ENCODE measurements at places on chromosomes 6 and 20.

- no peak for DNase-seq
Observed at GRCh38 chr20:32984196-32984595, 20.0 kb downstream of the SUN5 start.

- DNase-seq = no peak
Observed at GRCh38 chr6:43242908-43243663, at the start of gene TTBK1. Gene TTBK1, plus strand, starts transcription at chr6:43243481. Its CDS starts 3,180 bp downstream, at chr6:43246661.

GRCh38 chr20:63469019-63469712, 3.3 kb downstream of the KCNQ2 start:
- no peak for DNase-seq

GRCh38 chr6:218153-219018, 73.9 kb upstream of the DUSP22 start:
- no peak for DNase-seq

DNA sequence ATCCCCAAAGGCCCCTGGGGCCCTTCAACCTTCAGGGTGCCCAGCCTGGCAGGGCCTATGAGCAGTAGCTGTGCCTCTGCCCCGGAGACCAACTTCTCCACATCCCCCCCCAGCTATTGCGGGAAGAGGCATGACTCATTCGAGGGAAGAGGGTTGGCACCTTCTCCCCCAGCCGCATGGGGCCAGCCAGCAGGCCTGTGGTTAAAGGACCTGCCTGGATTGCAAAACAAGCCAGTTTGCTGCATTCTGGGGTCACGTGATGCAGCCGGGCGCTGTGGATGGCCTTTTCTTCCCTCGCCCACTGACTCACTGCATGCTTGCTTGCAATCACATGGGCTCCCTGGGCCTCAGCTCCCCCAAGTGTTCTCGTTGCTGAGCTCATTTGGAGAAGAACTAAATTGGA, 182.5 kb downstream of the MAFB start:
- peak; percentile 61 for DNase-seq

GRCh38 chr6:168876956-168877355, 376.7 kb downstream of the THBS2 start:
- no peak for DNase-seq

GRCh38 chr6:168596344-168596743, 155.4 kb downstream of the SMOC2 start:
- no peak for DNase-seq

DNA sequence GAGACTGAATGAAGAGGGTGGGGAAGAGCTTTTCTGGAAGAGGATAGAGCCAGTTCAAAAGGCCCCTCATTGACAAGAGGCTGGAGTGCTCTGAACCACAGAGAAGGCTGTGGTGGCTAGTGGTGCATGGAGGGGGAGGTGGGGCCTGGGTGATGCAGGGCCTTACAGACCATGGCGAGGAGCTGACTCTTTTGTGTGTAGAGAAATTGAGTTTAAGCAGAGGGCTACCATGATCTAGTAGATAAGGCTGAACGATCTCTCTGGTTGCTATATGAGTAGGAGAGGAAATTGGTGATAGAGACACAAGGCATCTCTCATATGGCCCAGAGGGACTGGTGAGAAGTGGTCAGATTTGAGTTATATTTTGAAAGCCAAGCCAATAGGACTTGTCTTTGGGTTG, 137.6 kb downstream of the UST start:
- DNase-seq = no peak

- DNase-seq = no peak
Observed at GRCh38 chr6:1552296-1552761, 57.4 kb upstream of the FOXC1 start.

GRCh38 chr20:14879020-14879697, 541.7 kb upstream of the FLRT3 start:
- no peak for DNase-seq

DNA sequence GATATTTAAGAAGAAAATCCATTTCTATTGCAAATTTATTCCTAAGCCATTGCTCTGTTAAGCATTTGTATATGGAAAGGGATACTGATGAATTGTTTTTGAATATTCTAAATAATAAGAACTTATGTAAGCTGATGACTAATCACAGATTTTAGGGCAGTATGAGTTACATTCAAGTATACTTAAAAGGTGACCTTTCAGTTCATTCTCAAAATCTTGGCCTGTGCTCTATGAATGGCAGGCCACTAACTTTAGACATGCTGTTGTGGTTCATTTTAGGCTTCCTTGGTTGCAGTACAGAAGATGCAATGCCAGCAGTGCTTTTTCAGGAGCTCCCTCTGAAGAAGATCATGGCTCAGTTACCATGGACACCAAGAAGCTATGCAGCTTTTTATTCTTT, 380.4 kb downstream of the CENPW start:
- DNase-seq = no peak

DNA sequence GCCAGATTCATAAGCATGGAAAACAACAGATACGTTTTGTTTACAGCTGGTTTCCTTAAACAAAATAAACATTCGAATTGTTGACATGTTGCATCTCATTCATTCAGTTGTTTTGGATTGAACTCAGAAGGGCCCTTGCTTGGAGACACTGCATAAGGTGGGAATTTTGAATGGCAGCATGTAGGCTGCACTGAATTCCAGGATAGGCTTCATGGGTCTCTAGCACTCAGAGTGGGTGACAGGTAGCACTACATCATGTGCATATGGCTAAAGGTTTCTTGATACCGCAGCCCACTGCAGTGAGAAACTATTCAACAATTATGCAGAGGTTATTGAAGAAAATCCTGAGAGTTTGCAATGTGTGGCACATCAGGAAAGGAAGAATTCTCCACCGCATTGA, 1.6 kb downstream of the BEND6 start:
- DNase-seq = no peak

DNA sequence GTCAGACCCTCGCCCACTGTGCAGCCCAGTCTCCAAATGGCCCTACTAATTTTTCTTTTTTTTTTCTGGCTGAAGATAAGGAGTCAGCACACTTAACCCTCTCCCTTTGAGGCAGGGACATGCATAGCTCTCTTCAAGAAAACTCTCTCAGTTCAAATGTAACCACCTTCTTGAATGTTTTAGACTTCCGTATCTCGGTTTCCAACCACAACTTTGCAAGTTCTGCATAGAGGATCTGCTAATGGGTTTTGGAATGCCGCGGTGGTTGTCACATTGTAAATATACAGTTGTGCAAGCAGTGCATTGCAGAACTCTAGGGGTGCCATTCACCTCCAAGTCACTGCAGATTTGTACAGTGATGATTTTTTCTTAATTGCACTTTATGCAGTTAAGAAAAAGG, 59.4 kb upstream of the SLC35B3 start:
- DNase-seq = no peak

- peak; percentile 32 for DNase-seq
Observed at GRCh38 chr6:149234051-149234962, 83.2 kb upstream of the TAB2 start.

GRCh38 chr6:69180361-69181067, 545.4 kb downstream of the ADGRB3 start:
- DNase-seq = no peak

- peak; percentile 71 for DNase-seq
Observed at GRCh38 chr20:17856024-17856564, 112.5 kb downstream of the SNX5 start.

DNA sequence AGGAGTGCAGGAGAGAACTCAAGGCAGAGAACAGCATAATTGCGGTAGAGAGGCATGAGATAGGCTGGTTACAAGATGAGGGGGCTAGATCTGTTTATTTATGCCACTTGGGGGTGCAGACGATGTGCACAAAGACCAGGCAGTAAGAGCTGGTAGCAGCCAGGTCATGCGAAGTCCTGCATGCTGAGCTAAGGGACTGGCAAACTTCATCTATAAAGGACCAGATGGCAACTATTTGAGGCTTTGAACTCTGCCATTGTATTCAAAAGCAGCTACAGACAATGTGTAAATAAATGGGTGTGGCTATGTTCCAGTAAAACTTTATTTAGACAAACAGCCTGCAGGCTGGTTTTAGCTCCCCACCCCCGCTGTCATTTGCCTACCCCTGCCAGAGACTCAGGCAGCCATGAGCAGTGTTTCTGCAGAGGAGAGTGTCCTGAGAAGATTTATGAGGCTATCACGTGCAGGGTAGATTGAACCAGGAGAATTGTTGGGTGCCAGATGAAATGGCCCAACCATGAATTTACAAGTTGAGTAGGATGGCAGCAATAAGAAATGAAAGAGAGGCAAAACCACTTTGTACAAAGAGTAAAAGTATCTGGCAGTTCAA, 253.4 kb upstream of the MOCS1 start:
- no peak for DNase-seq

DNA sequence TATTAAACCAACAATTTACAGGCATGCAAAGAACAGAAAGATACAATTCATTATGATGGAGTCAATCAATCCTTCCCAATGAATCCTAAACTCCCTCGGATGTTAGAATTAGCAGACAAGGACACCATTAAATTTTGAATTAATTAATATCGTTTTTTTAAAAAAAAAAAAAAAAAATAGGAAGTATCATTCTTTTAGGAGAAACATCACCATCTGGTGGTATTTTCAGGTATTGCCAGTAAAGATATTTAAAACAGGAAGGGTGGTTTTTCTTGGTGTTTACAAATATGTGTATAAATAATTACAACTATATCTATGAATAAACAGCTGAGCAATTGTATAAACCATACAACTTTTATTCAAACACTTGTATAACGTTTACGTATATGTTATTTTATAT, 564.4 kb downstream of the HAO1 start:
- DNase-seq = no peak

DNA sequence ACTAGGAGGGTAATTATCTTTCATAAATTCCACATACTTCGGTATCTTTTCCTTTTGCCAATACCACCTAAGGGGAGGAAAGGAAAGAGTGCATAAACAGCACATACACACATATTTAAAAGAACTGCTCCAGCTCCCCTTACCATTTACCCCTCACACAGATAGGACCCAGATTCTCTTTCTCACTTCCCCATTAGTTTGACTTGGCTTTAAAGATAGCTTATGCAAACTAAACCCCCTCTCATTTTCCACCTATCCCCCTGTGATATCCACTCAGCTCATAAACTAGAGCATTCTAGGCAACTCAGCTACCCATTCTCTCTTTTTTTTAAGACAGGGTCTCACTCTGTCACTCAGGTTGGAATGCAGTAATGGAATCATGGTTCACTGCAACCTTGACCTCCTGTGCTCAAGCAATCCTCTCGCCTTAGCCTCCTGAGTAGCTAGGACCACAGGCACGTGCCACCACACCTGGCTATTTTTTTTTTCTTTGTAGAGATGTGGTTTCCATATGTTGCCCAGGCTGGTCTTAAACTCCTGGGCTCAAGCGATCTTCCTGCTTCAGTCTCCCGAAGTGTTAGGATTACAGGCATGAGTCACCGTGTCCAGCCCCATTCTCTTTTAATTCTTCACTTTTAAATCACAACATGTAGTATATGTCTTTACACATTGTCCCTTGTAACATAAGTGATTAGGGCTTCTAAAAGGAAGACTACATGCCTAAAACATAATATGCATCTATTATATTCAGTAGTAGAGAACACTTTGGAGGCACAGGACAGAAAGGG, 4.0 kb downstream of the FUCA2 start:
- no peak for DNase-seq

DNA sequence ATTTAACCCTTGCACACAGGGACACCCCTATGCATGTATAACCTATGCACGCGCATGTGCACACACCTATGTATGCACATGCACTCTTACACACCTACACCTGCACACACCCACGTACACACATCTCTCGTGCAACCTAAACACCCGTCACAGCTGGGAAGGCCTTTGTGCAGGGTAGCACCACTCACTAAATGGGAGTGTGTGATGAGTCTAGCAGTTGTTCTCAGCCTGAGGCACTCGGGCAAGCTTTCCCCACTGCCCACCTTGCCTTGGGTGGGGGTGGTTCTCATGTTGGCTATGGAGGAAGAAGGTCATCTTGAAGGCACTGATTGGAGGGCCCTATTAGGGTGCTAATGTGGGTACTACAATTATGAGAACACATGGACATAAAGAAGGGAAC, 85.8 kb downstream of the DLL1 start:
- no peak for DNase-seq

DNA sequence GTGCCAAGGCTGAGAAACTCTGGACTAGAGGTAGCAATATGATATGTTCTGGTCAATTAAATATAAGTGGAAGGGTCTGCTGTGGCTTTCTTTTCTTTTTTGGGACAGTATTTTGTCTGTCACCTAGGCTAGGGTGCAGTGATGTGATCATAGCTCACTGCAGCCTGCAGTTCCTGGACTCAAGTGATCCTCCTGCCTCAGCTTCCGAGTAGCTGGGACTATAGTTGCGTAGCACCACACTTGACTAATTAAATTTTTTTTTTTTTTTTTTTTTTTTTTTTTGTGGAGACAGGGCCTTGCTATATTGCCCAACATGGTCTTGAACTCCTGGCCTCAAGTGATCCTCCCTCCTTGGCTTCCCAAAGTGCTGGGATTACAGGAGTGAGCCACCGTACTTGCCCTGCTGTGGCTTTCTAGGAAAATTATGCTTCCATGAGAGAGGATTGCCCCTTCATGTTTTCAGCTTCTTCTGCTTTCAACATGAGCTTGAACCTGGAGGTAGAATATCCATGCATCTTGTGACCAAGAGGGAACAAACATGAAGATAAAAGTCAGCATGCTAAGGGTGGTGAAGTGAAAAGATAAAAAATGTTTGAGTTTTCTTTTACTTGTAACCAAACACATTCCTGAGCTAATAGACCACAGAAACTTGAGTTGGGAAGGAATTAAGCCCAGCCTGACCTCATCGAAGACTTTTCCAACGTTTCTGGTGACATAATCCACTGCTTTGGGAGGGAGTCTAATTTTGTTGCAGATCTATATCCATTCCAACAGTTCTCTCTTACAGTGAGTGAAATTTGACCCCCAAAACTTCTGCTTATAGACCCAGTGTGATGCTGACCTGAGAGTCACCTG, 75.1 kb downstream of the CARMIL1 start:
- no peak for DNase-seq

- DNase-seq = no peak
Observed at GRCh38 chr20:53330601-53331140, 263.0 kb downstream of the ZNF217 start.

DNA sequence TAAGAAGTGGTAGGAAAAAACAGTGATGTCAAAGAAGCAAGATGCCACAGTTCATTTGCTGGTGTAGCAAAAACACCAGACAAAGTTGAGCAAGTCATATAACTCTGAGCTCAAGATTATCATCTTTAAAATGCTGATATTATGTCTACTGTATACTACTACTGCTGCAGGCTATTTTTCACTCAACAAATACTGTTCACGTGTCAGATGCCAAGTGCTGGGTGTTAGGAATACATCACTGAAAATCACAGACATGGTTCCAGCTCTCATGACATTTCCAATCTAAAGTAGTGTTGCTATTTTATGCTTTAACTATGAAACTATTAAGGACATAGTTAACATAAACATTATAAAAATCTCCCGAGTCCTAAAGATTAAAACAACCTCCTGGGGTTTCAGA, 163.0 kb downstream of the NKAIN2 start:
- no peak for DNase-seq

- no peak for DNase-seq
Observed at GRCh38 chr6:132300323-132300949, 100.8 kb downstream of the MOXD1 start.

- DNase-seq = no peak
Observed at GRCh38 chr6:155257796-155258195, 6.0 kb upstream of the CLDN20 start.

All from DND-41 (cell line).